ENCODE measurements at places on chromosomes 3 and 15.
A peak's percentile ranks its signal among the peaks of the same experiment; 100 is the strongest.

DNA sequence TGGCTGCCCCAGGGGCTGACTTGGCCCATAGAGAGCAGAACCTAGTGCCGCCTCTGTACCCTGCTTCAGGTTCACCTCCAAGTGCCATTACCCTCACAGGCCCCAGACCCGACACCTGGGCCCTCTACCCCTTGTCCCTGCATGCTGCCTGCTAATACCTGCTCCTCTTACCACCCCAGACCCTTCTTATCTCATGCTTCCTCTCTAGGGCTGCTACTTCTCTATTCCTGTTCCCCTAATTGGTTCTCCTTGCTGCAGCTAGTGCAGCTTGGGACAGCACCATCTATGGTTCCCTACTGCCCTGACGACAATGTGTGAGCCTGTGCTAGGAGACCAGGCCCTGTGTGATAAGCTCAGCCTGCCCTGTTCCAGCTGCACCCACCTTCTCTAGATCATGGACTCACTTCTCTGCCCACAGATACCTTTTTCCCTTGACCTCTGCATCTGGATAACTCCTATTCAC is 15.3 kb downstream of the HDAC11 start:
- DNase-seq = no peak

DNA sequence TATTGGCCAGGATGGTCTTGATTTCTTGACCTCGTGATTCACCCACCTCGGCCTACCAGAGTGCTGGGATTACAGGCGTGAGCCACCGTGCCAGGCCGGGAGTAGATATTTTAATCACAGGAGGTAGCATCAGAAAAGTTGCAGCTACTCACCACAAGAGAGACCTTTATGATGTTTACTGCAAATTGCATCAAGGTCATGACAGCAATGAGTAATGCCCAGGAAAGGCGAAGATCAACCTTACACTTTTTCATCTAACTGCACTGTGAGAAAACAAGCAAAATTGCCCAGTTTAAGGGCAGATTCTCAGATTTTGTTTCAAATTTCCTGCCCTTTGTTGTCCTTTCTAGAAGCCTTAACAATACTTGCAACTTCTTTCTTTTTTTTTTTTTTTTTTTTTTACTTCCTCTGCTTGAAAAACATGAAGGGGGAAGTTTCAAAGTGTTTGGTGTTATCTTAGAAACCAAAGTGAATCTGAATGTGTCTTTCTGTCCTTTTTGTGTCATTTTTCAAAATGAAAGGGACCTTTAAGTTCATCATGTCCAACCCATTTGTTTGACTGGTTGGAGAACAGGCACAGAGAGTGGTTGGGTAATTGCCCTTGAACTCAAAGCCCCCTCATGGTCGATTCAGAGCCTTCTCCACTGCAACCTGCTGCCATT is 25.0 kb downstream of the TGFBR2 start:
- no peak for DNase-seq

DNA sequence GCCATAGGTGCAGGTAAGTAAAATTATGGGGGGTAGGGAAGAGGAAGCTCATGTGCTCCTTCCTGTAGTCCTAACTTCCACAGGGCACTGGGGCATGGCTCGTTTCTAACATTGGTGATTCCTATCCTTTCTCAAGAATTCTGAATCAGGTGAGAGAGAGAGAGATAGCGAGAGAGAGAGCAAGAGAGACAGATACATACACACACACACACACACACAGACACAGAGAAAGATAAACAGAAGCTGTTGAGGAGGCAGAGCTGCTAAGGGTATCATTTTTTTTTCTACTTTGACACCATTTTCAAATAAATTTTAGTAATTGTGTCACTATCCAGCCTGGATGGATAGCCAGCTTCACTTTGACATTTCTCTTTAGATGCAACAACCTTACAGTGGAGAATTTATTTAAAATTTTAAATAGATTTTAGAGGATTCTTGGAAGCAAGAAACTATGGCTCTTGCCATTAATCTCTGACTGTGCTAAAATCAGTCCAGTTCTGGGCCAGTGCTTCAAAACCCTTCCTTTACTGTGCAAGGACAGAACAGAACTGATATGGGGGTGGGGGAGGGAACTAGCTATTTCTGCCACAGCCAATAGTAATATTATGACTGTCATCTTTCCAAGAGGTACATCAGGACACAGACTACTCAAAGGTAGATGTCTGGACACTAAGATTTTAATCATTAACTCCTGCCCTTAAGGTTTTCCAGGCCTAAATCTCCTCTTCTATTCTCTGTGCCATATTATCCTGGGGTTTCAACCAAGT is 14.6 kb upstream of the RAMAC start:
- DNase-seq = no peak

DNA sequence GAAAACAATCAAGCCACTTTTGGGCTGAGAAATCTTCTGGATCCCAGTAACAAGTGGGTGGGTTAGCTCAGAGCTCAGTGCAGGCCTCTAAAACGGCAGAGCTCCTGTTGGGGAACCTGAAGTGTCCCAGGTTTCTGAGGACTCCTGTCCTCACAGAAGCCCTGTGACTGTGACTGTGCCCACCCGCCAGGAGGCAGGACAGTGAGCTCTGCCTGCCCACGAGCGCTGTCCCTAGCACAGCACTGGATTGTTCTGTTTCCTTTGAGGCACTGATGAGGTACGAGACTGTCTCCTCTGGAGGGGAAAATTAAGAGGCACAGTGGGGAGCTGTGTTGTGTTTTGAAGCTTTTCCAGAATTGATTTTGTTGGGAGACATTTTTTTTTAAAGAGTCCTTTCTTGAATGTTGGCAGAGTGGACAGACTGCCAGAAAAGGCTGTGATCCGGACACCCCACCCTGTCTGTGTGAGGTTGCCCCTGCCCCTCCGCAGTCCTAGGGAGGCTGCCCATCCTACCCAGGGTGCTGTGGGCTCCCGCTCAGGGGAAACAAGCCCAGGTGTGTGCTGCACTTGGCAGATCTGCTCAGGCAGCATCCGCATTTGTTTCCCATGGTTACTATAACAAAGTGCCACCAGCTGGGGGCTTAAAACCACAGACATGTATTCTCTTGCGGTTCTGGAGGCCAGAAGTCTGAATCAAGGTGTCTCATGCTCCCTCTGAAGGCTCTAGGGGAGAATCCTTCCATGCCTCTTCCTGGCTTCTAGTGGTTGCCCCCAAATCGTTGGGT is 66.6 kb upstream of the LARS2 start:
- DNase-seq = no peak

- no peak for DNase-seq
Measured at GRCh38 chr3:188812198-188812597, 359.6 kb upstream of the TPRG1 start.

- DNase-seq = no peak
Measured at GRCh38 chr3:128448491-128448890, 18.2 kb downstream of the DNAJB8 start.

- peak; percentile 25 for DNase-seq
Measured at GRCh38 chr3:197555281-197556261, at the start of gene BDH1. Gene BDH1 (minus strand): TSS chr3:197555968. CDS start chr3:197546443, 9,525 bp downstream.

DNA sequence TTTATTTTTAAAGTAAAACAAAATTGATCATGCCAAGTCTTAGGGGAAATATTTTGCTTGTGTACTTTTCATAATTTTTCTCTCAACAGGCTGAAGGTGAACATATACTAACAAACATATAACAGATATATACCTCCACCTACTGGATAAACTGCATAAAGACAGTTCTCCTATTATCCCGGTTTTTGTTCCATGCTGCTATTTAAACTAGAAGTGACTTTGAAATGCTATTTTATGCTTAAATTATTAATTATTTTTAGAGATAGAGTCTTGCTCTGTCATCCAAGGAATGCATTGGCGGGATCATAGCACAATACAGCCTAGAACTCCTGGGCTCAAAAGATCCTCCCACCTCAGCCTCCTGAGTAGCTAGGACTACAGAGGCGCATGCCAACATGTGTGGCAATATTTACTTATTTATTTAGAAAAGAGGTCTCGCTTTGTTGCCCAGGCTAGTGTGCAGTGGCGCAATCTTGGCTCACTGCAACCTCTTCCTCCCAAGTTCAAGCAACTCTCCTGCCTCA is 49.8 kb downstream of the ST3GAL6 start:
- DNase-seq = no peak

GRCh38 chr3:138089091-138089490 is 26.3 kb downstream of the DZIP1L start:
- DNase-seq = no peak

- DNase-seq = no peak
Measured at GRCh38 chr3:86244905-86245304, 746.0 kb downstream of the VGLL3 start.

GRCh38 chr15:89412905-89413411 is 78.3 kb upstream of the POLG start:
- no peak for DNase-seq

DNA sequence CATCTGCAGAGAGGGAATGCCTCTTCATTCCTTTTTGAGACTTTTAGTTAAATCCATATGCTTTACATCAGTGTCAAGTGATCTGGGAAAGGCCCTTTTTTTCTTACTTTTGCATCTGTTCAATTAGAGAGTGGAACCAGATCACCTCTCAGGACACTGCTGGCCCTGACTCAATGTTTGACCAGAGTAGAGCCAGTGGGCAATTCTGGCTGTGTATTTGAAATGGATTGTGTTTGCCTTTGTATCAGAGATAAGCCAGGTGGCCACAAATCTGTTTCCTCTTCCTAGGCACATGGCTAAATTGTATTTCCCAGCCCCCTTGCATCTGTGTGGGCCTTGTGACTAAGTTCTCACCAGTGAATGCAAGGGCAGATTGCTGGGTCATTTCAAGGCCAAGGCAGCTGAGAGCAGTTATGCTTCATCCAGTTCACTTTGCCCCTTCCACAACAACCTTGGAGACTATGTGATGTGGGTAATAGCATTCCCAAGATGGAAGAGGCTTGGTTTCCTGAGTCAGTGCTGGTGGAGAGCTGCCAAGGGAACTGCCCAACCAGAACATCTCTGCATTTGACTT is 75.6 kb upstream of the CACNA2D3 start:
- no peak for DNase-seq

- DNase-seq = no peak
Measured at GRCh38 chr3:80434366-80434765, 666.6 kb upstream of the ROBO1 start.

GRCh38 chr15:39631357-39631756 is 50.5 kb downstream of the THBS1 start:
- DNase-seq = no peak

- no peak for DNase-seq
Measured at GRCh38 chr15:65416845-65417416, 5.8 kb downstream of the IGDCC4 start.

DNA sequence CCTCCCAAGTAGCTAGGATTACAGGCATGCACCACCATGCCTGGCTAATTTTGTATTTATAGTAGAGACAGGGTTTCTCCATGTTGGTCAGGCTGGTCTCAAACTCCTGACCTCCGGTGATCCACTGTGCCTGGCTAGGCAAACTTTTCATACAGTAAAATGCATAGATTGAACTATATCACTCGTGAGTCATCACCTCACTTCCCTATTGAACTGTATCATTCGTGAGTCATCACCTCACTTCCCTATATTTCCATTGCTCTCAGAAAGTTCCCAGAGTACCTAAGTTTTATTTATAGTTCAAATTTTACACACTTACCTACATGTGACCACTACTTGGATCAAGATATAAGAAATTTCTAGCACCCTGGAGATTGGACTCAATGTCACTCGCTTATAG is 73.6 kb upstream of the ACAD9 start:
- no peak for DNase-seq

DNA sequence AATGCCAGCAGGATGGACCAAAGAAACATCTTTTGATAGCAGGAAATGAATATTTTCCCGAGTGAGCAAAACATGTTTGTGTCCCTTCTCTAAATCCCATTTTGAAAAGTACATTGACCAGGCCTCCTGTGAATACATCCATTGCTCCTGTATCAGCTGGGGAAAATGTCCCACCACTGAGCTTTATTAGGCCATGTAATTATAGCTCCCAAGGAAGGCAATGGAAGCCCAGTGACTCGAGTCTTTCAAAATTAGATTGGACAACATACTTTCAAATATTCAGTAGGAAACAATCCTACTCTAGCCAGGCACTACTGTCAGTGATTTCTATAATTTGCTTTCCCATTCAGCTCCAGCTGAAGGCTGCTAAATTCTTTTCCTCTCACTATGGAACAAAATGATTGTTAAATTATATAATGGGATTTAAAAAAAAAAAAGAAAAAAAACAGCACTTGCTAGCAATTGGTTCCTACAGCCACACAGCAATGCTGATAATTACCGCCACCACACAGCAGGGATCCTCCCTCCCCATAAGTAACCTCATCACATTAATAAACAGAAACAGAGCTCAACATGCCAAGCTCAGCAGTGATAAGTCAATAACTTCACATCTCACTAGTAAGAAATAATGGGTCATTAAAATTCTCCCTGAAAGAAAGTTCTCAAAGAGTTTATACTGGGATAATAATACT is 172.4 kb upstream of the SLC2A2 start:
- no peak for DNase-seq

GRCh38 chr3:96960661-96961330 is 146.4 kb downstream of the EPHA6 start:
- DNase-seq = no peak

- DNase-seq = no peak
Measured at GRCh38 chr3:153282355-153282754, 120.3 kb downstream of the RAP2B start.

DNA sequence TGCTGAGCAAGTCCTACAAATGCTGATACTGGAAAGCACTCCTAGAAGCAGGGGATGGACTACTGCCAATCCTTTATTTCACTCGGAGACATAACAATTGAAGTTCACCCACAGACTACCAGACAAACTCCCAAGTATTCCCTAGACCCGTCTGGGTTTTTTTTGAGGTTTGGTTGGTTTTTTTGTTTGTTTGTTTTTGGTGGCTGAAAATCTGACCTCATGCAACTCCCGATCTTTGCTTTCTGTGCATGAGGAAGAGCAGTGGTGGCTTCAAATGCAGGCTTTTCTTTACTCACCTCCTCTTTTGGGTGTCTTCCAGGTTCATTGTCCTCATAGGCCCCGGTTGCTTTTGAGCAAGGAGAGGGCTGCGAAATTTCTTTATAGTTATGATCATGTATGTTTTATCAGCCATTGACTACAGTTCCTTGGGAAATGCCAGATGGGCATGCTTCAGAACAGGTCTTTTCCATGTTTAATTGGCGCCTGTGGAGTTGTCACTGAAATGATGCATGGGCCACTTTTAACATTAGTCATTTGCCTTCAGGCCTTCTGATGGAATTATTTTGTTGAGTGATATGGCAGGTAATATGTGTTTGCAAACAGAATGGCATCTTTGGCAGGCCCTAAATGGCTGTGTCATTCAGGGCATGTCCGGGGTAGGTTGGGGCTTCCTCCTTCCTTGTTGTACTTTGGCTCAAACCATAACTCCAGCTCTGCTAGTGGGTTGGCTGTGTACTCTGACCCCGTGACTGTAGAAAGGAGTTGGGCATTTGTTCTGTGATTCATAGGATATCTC is 81.3 kb upstream of the ZBED2 start:
- DNase-seq = no peak

- no peak for DNase-seq
Measured at GRCh38 chr3:122794483-122794778, 438 bp upstream of the SLC49A4 start.
